ENCODE measurements at places on chromosomes 5 and 9.

DNA sequence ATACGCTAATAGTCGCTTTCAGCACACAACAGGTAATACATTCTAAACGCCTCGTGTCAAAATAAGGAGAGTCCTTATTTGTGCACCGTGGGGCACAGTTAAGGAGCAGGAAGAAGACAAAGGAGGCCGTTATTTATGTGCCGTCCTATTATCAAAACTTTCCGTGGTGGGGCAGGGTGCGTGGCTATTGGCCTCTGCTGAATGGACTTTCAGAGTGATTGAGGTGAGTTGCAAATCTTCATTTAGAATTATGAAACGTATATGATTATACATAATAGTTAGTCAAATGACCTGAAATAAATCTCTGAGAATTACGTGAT lies 833 bp downstream of the C5orf24 start:
- DNase-seq: no peak

GRCh38 chr5:27144456-27144855 lies 106.1 kb upstream of the CDH9 start:
- no peak for DNase-seq

DNA sequence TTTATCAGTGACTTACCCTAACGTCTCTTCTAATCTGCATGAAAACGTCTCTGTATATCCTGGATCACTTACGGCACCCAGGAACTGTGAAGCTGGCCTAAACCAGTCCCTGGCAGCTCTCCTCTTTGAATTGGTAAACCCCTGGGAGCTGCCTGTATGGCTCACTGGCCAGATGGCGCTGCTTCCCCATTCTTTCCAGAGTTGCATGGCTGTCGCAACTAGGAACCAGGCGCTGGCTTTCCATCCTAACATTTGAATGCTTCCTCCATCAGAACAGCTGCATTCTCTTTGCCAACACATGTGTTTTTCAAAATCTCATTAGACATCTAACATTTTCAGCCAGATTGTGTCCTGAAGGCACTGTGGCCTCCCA lies 8.0 kb upstream of the PCA3 start:
- no peak for DNase-seq

DNA sequence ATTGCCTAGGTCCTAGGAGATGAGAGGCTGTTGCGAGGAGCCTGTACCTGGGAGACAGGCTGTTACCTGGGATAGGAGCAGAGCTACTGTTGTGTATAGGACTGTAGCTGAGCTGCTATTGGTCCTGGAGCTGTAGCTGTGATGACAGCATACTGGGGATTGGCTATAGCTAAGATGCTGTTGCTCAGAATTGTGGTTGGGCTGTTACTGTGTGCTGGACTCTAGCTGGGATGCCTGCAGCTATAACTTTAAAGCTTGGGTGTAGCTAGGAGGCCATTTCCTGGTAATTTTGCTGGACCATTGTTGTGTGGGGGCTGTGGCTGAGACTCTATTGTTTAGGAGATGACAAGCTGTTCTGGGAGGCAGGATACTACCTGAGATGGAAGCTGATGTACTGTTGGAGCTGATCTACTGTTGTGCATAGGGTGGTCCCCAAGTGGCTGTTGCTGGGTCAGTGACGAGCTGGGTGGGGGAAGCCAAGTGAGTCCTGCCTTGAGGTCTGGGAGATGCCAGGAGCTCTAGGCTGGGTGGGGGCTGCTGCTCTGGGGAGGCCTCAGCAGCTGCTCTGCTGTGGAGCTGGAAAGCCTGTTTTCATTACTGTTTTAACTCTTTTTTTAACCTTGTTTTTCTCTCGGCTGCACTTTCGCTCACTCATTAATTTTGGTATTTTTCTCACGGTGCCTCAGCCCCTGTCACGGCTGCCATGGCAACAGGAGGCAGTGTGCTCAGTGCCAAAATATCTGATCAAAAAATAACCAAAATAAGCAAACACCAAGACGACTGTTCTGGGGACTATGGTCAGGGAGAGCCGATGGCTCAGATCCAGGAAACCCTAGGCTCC lies 3.0 kb upstream of the PCDH1 start:
- DNase-seq: no peak

GRCh38 chr5:131406975-131407638 lies 143.3 kb downstream of the CDC42SE2 start:
- DNase-seq: no peak

GRCh38 chr9:11558043-11558442 lies 945.2 kb upstream of the PTPRD start:
- DNase-seq: no peak

GRCh38 chr9:113649054-113649453 lies 185.5 kb downstream of the RGS3 start:
- no peak for DNase-seq

DNA sequence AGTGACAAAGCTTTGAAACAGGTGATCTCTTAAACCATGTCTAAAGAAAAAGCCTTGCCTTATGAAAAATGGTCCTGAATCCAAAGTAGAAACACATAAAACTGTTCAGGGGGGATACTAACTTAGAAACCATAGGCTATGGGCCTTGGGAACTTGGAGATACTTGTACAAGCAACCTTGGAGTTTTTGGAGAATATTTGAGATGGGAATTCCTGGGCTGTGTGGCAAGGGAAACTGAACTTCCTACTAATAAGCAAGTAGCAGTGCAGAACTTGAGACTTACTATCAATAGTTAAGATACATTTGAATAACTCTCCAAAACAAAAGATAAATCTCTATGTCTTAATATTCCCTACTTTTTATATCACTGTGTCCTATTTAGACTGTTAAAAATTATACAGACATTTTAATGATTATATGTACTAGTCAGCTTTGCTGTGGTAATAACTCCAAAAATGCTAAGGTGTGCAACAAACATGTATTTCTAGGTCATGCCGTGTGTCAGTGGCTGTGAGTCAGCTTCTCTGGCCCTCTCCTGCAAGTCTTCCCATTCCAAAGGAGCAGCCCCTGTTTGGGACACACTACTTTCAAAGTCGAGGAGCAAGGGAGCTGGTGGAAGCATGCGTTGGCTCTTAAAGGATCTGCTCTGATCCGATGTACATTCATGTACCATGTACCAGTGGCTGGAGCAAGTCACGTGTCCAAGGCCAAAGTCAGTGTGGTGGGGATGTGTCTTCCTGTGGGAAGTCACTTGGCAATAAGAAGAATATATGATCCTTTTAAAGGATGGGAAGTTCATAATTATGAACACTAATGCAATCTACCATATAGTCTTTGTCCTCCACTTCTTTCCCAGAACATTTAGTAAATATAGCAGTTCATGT lies 39.6 kb downstream of the SNX30 start:
- no peak for DNase-seq

GRCh38 chr5:154367101-154367500 lies 78.7 kb upstream of the SAP30L start:
- peak; percentile 68 for DNase-seq

DNA sequence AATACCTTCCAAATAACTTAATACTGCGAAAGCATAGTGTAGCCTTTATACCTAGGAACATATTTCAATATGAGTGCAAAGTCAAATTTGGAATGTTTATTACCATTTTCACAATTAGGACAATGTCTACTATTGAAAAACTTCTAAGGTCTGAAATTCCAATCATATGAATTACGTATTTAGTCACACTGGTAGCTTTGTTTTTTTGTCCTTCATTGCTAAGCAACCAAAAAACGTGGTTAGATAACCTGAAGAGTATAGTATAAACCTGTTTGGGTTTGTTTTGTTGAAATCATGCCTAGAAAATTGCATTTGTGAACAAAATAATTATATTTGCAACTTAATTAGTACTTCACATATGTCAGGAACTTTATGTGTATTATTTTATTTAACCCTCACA lies 134.2 kb downstream of the FBXO4 start:
- DNase-seq: no peak

- no peak for DNase-seq
These were observed 14.5 kb upstream of the TAS2R1 start for GRCh38 chr5:9644630-9645029.

- peak; percentile 95 for DNase-seq
These were observed at the start of gene ST6GALNAC6 for GRCh38 chr9:127899128-127899943. Gene ST6GALNAC6, minus strand, starts transcription at chr9:127899603. Its CDS starts 1,622 bp downstream, at chr9:127897981.

DNA sequence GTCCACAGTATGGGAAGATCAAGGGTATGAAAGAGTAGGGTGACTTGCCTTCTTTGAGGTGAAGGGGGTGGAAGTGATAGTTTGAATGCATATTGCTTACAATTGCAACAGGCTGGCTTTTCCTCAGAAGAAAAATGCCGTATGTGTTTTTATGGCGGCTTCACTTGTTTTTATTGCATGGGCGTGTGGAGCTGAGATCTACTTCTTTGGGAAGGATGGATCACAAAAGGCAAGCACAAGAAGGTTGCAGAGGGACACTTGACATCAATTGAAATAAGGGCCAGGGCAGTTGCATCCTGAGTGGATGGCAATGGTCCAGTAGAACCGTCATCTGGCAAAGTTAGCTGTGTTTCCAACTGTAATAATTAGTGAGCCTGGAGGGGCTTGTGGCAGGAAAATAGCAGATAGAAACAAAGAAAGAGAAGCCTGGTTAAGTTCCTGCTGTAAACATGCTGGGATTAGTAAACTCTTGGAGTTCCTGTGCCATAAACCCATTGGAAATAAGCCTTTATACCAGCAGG lies 138.4 kb downstream of the NTRK2 start:
- no peak for DNase-seq

GRCh38 chr5:112275671-112276070 lies 143.4 kb downstream of the EPB41L4A start:
- DNase-seq: no peak

DNA sequence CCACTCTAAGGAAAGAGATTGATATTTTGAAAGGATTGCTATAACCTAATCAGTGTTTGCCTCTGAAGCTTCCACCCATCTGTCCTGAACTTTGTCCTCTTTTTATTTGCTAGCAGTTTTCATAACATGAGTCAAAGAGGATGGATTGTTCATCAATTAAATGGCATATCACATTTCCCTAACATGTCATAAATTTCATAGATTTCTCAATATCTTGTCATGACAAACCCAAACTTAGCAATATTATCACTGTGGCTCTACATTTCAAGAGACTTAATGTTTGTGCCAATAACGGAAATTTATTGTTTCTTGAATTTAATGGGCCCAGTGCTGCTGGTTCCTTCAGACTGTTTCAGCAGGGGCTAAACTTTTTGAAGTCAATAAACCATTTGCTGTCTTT lies 330.3 kb downstream of the CAAP1 start:
- no peak for DNase-seq

DNA sequence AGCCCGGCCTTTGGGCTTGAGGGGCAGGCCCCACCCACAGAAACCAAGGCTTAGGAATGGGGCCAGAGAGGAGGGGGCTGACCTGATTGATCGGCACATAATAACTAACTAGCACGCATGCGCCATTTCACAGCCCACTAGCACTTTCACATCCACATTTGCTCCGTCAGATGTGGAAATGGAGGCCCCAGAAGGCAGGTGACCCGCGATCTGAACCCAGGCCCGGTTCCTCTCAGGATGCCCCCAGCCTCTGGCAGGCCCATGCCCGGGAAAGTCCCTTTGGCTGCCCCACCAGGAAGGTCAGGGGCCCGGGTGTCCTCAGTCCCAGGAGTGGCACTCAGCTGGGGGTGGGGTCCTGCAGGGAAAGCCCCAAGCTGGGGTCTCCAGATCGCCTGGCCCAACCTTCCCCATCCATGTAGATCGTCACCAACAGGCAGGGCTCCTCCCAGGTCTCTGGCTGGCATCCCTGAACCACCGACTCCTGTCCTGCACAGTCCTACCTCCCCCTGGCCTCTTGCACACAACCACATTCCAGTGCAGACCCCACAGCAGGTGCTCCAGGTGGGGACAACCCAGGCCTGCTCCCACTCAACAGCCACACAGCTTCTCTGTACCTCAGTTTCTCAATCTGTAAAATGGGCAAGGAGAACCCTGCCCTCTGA lies 46.7 kb downstream of the VAV2 start:
- peak; percentile 91 for DNase-seq

DNA sequence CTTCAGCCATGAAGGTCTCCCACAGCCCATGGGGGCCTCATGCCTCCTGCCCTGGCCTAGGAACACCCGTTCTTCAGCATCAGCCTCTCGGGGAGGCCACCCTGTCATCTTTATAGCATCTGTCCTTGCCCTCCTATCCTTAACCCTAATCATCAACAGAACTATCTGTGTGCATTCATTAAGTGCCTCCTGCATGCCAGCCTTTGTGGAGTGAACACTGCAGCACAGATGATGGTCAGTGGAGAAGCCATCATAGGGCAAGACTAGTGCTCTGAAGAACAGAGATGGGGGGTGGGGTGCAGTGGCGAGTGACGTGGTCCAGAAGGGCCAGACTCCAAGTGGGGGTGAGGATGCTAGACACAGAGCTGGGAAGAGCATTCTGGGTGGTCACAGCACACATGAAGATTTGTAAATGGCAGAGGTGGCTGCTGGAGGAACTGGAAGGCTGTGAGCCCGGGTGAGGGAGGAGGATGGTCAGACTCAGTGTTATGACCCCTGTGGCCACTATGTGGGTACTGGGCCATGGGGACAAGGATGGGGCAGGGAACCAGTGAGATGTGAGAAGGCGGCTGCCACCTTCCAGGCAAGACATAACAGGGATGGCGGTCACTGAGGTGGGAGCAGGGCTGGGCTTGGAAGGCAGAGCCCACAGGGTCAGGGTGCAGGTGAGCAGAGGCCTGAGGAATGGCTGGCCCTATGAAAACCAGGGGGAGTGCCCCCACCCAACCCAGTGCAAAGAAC lies 3.6 kb upstream of the CARD19 start:
- no peak for DNase-seq

- DNase-seq: no peak
These were observed 152.9 kb upstream of the ANKRD55 start for GRCh38 chr5:56386046-56386445.

DNA sequence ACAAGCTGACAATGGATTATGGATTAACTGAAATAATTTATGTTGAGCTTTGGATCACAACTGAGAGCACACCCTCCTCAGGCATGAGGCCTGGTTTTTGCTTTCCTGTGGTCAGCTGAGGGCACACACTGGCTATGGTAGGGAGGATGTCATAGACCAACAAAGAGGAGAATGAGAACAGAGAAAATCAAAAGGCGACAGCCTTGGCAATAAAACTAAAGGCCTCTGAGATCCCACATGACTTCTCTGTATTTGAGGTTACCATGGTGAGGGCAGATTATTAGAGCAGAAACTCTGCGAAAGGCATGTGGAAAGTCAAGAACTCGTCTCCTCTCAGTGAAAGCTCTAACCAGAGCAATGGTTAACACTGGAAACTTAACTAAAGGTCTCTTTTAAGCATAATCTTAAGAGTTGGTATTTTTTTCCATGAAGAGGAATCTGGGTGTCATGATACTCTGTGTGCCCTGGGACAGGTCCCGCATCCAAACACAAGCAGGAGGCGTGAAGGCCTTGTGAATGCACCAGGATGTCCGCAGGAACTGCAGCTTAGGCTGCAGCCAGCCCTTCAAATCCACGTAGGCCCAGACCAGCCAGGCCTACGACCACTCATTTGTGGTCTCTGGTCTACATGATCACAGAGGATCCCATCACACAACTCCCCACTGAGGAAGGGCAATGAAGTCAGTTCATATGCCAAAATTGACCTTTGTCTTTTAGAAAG lies 12.4 kb upstream of the MEIKIN start:
- DNase-seq: no peak

Measured in GM13977 (cell line).